ENCODE measurements at places on chromosomes 2 and 18. TPM values are rescaled to one million over a fixed set of nuclear protein-coding genes. Genes with fewer than 3 reads are reported as not detected.

- H3K36me3 ChIP-seq, result no peaks in the 10 kb centered on the region
- H3K27ac ChIP-seq, result no peak overlapping the region
- no peak overlapping the region for H3K4me3 ChIP-seq
- H3K4me1 ChIP-seq, result no peaks in the 10 kb centered on the region
Measured at GRCh38 chr2:131827481-131828163, 299.9 kb downstream of the CCDC74A start.

GRCh38 chr2:263774-264492 lies at the start of gene SH3YL1:
Gene SH3YL1 (minus strand): TSS chr2:264032. CDS start chr2:263984, 48 bp downstream.
- H3K36me3 ChIP-seq, result no peaks in the 10 kb centered on the region
- peak within 1 kb of the TSS; percentile 93 for H3K27ac ChIP-seq
- DNase-seq, result peak; percentile 84
- peaks cover 9% of the 10 kb centered on the region for H3K4me1 ChIP-seq
- no peaks in the 10 kb centered on the region for H3K27me3 ChIP-seq

DNA sequence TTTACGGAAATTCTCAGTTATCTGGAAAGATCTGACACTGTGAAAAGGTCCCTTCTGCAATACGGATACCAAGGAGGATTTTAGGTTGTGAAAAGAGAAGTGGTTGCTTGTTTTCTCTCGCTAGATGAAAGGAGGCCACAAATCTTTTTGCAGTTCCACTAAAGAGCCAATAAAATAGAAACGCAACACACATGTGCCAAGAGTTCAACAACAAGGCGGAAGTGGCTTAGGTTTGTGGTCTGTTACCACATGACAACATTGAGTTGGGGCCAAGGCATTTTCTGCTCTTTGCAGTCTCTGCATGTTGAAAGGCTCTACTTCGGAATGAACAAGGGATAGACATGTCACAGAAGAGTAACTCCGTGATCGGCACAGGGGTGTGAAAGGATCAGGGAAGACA lies 115.7 kb upstream of the OSR1 start:
- no peaks in the 10 kb centered on the region for H3K36me3 ChIP-seq
- H3K4me3 ChIP-seq, result no peak overlapping the region
- no peak for DNase-seq
- no peaks in the 10 kb centered on the region for H3K27me3 ChIP-seq
- no peak overlapping the region for H3K27ac ChIP-seq

GRCh38 chr2:212995920-212996319 lies 155.5 kb downstream of the IKZF2 start:
- no peaks in the 10 kb centered on the region for H3K27me3 ChIP-seq
- H3K27ac ChIP-seq, result no peak overlapping the region
- DNase-seq, result no peak
- no peaks in the 10 kb centered on the region for H3K36me3 ChIP-seq

- H3K27me3 ChIP-seq, result no peaks in the 10 kb centered on the region
- H3K27ac ChIP-seq, result no peak overlapping the region
- no peak overlapping the region for H3K4me3 ChIP-seq
- DNase-seq, result no peak
- H3K4me1 ChIP-seq, result peaks cover 3% of the 10 kb centered on the region
- no peaks in the 10 kb centered on the region for H3K36me3 ChIP-seq
Measured at GRCh38 chr2:12734914-12735654, 18.3 kb downstream of the TRIB2 start.

The DSEL gene
- polyA plus RNA-seq, result 5.7 TPM
